ENCODE measurements at places on chromosomes 6 and 20. TPM values are rescaled to one million over a fixed set of nuclear protein-coding genes. Genes with fewer than 3 reads are reported as not detected.

- no peak for DNase-seq
- H3K4me3 ChIP-seq: no peak overlapping the region
These were observed 4.0 kb upstream of the DSN1 start for GRCh38 chr20:36777576-36777975.

DNA sequence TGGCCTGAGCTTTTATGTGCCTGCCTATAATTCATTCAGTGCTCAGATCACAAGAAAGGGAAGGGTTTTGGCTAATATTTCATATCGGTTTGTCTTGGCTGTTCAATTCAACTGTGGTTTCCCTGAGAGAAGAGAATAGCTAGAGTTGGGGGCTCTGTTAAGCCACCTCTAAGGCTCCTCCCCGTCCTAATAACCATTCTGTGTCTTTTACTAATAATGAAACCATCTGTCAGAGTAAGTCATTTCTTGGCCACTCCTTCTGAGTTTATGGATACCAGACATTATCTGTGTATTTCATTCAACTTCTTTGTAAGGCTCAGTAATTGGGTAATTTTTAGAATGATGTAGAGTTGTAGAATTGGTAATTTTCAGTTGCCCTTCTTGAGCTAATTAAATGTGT is 5.2 kb downstream of the STX11 start:
- no peak for DNase-seq
- H3K27ac ChIP-seq: peak overlapping the region; percentile 77
- H3K4me3 ChIP-seq: no peak overlapping the region
- peaks cover 56% of the 10 kb centered on the region for H3K4me1 ChIP-seq

GRCh38 chr6:16729183-16729691 is 32.0 kb downstream of the ATXN1 start:
- H3K4me1 ChIP-seq: peaks cover 68% of the 10 kb centered on the region
- no peak for DNase-seq
- H3K27me3 ChIP-seq: no peaks in the 10 kb centered on the region
- H3K4me3 ChIP-seq: no peak overlapping the region
- H3K36me3 ChIP-seq: no peaks in the 10 kb centered on the region

The IBTK gene
- 17.8 TPM for total RNA-seq

DNA sequence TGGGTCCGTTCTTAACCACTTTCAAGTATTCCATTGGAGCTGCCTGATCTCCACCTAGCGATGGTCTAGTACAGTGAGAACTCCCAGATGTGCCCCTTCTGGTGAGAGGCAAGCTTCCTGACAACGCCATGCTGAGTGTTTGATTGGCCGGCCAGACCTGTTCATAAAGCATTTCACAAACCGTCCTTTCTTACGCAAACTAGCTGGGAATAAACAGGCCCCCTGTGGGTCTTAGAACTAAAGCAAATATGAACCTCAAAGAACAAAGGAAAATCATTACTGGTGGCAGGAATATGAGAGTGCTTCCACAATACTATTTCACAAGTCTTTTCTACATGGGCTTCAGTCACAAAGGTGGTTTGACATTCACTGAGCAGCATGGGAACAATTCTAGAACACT is 15.6 kb upstream of the GCNT2 start:
- no peaks in the 10 kb centered on the region for H3K27me3 ChIP-seq
- no peaks in the 10 kb centered on the region for H3K4me1 ChIP-seq
- no peak for DNase-seq
- H3K36me3 ChIP-seq: no peaks in the 10 kb centered on the region

DNA sequence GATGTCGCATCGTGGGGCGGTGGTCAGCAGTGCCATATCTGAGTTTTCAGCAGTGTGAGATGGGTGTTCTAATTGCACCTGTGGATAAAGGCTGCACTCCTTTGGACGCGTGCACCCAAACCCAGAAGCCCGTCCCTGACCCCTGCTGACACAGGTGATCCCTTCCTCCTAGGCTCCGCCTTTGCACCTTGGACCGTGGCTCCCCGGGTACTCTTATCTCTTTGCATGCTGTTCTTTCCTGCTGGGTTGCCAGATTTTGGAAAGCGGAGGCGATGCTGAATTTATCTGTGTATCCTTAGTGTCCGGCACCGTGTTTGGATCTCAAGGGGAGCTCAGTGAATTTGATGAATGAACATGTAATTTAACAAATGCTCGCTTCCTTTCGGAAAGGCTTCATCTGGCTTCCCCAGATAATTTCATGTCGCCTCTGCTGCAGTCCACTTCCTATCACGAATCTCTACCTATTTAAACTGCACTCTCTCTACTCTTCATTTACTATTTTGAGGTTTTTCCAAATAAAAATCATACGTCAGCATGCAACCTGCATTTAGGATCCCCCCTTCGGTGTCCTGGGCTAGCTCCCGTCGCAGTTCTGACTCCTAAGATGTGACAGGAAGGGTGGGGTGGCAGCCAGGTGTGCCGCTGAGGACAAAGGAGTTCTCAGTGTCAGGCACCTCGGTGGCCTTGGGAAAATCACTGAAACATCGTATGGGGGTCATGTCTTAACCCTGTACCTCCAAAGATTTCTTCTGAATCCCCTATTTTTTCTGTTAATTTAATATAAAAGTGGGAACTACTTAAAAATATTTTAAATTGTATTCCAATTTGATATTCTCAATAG is 753 bp upstream of the PERP start:
- DNase-seq: peak; percentile 38
- H3K4me3 ChIP-seq: peak overlapping the region; percentile 51
- H3K36me3 ChIP-seq: no peaks in the 10 kb centered on the region
- H3K27ac ChIP-seq: peak overlapping the region; percentile 88
- H3K27me3 ChIP-seq: no peaks in the 10 kb centered on the region

DNA sequence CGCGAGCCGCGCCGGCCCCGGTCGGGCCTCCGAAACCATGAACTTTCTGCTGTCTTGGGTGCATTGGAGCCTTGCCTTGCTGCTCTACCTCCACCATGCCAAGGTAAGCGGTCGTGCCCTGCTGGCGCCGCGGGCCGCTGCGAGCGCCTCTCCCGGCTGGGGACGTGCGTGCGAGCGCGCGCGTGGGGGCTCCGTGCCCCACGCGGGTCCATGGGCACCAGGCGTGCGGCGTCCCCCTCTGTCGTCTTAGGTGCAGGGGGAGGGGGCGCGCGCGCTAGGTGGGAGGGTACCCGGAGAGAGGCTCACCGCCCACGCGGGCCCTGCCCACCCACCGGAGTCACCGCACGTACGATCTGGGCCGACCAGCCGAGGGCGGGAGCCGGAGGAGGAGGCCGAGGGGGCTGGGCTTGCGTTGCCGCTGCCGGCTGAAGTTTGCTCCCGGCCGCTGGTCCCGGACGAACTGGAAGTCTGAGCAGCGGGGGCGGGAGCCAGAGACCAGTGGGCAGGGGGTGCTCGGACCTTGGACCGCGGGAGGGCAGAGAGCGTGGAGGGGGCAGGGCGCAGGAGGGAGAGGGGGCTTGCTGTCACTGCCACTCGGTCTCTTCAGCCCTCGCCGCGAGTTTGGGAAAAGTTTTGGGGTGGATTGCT is 1.3 kb downstream of the VEGFA start:
- no peaks in the 10 kb centered on the region for H3K27me3 ChIP-seq
- H3K36me3 ChIP-seq: peaks cover 3% of the 10 kb centered on the region
- DNase-seq: peak; percentile 93
- H3K4me1 ChIP-seq: peaks cover 40% of the 10 kb centered on the region
- peak overlapping the region; percentile 97 for H3K27ac ChIP-seq

The SOX18 gene
- total RNA-seq: 138 TPM

DNA sequence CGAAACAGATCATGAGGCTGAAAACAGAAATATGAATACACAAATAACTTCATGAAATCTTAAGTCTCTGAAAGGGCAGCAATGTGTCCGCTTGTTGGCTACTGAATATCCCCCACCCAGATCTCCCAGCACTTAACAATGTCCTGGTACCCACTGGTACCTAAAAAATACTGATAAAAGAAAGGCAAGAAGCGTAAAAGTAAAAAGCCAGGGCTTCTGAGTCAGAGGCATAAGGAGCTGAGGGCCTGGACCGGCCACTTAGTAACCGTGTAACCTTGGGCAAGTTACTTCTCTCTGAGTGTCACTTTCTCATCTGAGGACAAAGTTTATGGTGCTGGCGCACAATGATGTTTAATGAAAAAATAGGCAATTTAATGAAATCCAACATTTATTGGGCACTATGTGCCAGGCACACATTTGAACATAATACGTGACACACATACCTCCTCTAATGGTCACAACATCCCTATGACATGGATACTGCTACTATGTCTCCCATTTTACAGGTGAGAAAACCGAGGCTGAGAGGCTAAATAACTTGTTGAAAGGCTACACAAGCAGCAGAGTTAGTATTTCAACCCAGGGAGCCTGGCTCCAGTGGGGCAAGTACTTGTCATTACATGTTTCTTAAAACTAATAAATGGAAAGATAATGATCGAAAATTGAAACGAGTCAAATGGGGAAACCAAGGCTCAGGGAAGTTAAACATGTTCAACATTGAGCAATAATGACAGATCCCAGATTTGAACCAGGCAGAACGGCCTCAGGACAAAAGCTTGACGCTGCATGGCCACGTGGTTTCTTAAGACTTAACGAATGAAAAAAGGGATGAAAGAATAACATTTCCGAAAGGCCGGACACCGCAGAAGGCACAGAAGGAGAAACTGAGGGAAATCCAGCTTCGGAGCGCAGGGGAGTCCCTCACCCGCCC is 828 bp downstream of the TP53RK start:
- peaks cover 3% of the 10 kb centered on the region for H3K36me3 ChIP-seq
- no peaks in the 10 kb centered on the region for H3K27me3 ChIP-seq
- DNase-seq: peak; percentile 30
- H3K4me1 ChIP-seq: peaks cover 25% of the 10 kb centered on the region
- peak overlapping the region; percentile 96 for H3K4me3 ChIP-seq
- H3K27ac ChIP-seq: peak overlapping the region; percentile 94

GRCh38 chr6:69005199-69005598 is 370.1 kb downstream of the ADGRB3 start:
- DNase-seq: no peak
- no peaks in the 10 kb centered on the region for H3K36me3 ChIP-seq
- H3K27me3 ChIP-seq: no peaks in the 10 kb centered on the region
- H3K4me3 ChIP-seq: no peak overlapping the region
- no peaks in the 10 kb centered on the region for H3K4me1 ChIP-seq

The STK4 gene
- total RNA-seq: 48.2 TPM

DNA sequence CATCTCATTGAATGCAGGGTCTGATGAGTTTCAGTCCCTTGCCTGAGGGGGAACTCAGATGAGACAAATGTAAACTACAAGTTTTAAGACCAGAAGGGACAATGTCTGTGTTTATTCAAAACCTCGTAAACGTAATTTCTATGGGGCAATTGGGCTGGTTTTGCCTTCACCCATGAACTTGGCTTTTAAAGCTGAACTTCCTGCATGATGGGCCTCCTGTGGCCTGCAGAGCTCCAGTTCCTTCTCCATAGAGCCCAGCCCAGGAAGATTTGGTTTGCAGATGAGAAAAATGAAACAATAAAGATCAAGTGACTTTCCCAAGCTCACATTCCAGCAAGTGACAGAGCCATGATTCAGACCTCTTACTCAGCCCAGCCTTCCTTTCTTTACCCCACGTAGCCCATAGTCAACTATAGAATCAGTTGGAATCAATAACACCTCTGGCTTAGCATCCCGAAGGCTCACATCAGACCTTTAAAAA is 612.3 kb downstream of the UTRN start:
- no peak for DNase-seq
- no peaks in the 10 kb centered on the region for H3K36me3 ChIP-seq
- no peak overlapping the region for H3K27ac ChIP-seq
- H3K4me1 ChIP-seq: no peaks in the 10 kb centered on the region
- no peaks in the 10 kb centered on the region for H3K27me3 ChIP-seq

DNA sequence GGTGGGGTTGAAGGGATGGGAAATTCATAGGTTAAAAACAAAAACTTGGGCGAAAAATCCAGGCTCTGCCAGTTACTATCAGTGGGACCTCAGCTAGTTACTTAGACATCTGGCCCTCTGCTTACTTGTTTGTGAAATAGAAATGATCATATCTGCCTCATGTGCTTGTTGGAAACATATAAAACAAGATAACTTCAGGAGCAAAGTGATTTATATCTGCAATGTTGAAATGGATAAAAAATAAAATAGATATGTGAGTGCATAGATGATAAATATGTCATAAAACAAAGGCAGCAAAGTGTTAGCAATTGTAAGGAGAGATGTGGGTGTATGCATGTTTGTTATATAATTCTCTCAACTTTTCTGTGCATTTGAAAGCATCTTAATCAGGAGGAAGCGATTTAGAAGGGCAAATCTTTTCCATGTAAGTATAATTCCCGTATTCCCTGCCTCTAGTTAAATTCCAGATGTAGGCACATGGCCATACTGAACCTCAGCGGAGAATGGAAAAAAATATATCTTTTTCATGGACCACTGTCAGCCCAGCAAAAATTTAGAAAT is 579.0 kb upstream of the FLRT3 start:
- H3K4me1 ChIP-seq: no peaks in the 10 kb centered on the region
- no peak for DNase-seq

- no peaks in the 10 kb centered on the region for H3K27me3 ChIP-seq
- peak overlapping the region; percentile 62 for H3K27ac ChIP-seq
- H3K4me3 ChIP-seq: no peak overlapping the region
- DNase-seq: peak; percentile 70
- peaks cover 6% of the 10 kb centered on the region for H3K36me3 ChIP-seq
These were observed 36.0 kb upstream of the SMIM29 start for GRCh38 chr6:34284563-34285447.

- no peak overlapping the region for H3K4me3 ChIP-seq
- no peaks in the 10 kb centered on the region for H3K27me3 ChIP-seq
- no peaks in the 10 kb centered on the region for H3K4me1 ChIP-seq
- no peaks in the 10 kb centered on the region for H3K36me3 ChIP-seq
These were observed 491.2 kb upstream of the NOX3 start for GRCh38 chr6:155946860-155947259.

- DNase-seq: no peak
- no peaks in the 10 kb centered on the region for H3K27me3 ChIP-seq
- H3K27ac ChIP-seq: no peak overlapping the region
- H3K36me3 ChIP-seq: no peaks in the 10 kb centered on the region
- no peak overlapping the region for H3K4me3 ChIP-seq
- no peaks in the 10 kb centered on the region for H3K4me1 ChIP-seq
These were observed 187.9 kb downstream of the TENT5A start for GRCh38 chr6:81564470-81565068.

- no peak for DNase-seq
- peaks cover 22% of the 10 kb centered on the region for H3K4me1 ChIP-seq
- H3K27ac ChIP-seq: peak overlapping the region; percentile 88
- H3K27me3 ChIP-seq: no peaks in the 10 kb centered on the region
- no peaks in the 10 kb centered on the region for H3K36me3 ChIP-seq
These were observed 8.2 kb downstream of the GCNT2 start for GRCh38 chr6:10529231-10529801.

DNA sequence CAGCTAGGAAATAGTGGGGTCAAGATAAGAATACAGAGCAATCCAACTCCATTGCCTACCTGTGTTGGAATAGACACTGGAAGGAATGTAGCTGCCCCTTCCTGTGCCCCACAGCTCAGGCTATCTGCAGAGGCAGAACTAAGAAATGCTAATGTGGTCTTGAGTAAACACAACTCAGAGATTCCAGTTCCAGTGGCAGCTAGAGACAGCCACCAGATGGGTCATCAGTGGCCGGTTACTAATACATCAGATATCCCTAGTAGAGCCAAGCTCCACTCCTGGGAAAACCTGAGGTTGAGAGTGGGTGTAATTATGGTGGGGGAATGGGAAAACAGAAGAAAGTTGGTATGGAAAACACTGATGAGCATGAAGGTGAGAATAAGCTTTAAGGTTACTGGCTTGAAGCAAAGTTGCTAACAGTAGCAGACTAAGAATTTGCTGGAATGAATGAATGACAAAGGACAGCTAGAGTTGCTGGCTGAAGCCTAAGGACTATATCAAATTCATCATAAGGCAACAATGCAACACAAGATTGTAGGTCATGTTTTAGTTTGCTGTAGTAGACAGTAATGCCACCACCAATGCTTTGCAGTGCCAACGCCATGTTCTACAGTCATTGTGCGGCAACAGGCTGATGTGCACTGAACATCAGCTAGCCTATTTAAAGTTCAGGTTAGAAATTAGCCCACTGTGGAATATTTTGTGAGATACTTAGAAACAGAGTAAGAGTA is 28.3 kb upstream of the FAM83C start:
- no peak overlapping the region for H3K4me3 ChIP-seq
- no peak overlapping the region for H3K27ac ChIP-seq
- no peaks in the 10 kb centered on the region for H3K36me3 ChIP-seq
